IMR-90 (cell line): ENCODE measurements at places on chromosomes 3 and 15.

GRCh38 chr15:101618076-101618475 lies 34.1 kb downstream of the TM2D3 start:
- H3K27ac ChIP-seq: no peak overlapping the region
- peaks cover 3% of the 10 kb centered on the region for H3K4me1 ChIP-seq
- no peaks in the 10 kb centered on the region; the same call in 1 of the 2 replicates for H3K27me3 ChIP-seq
- H3K36me3 ChIP-seq: no peaks in the 10 kb centered on the region
- H3K4me3 ChIP-seq: no peak overlapping the region

- no peak for DNase-seq
- no peak overlapping the region for H3K4me3 ChIP-seq
- H3K27me3 ChIP-seq: no peaks in the 10 kb centered on the region
- no peaks in the 10 kb centered on the region for H3K4me1 ChIP-seq
Measured at GRCh38 chr3:140726066-140726465, 48.2 kb downstream of the TRIM42 start.

DNA sequence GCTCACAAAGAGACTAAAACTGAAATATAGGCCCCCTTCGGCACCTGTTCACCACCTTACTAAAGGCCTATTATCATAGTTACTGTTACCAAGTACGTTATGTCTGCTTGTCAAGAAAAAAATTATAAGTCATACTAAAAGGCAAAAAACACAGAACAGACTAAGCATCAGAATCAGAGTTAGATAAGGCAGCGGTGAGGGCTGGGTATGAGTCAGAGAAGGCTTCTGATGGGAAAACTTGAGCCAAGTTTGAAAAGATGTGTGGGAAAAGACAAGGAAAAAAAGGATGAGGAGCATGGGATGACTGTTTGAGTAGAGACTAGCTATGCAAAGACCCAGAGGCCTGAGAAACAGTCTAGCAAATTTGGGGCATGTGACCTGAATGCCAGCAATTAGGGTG lies 387.2 kb upstream of the SGO1 start:
- H3K36me3 ChIP-seq: no peaks in the 10 kb centered on the region
- no peak overlapping the region for H3K27ac ChIP-seq
- H3K4me1 ChIP-seq: peaks cover 3% of the 10 kb centered on the region; the same call in 1 of the 2 replicates
- H3K27me3 ChIP-seq: no peaks in the 10 kb centered on the region

DNA sequence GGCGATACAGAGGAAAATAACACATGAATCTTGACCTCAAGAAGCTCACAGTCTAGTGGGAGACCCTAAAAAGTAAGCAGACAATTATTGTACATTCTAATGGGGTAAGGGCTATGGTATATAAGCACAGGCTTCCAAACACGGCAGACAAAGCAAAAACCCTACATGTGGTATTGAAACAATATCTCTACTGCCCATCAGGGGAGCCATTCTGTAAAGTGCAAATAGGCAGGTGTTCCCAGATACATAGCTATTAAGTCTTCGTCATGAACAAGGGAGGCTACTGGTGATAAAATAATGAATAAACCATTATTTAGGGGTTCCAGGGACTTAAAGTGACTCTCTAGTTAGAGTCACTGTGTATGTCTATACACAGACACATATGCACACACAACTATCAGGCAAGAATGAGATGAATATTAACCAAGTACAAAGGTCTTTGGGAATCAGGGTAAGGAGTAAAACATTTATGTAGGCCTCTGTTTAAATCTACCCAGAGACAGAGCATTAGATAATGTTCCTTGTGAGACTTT lies 38.7 kb upstream of the ASB14 start:
- no peak overlapping the region for H3K27ac ChIP-seq
- H3K4me1 ChIP-seq: no peaks in the 10 kb centered on the region
- no peaks in the 10 kb centered on the region for H3K27me3 ChIP-seq
- no peak for DNase-seq
- H3K4me3 ChIP-seq: no peak overlapping the region
- H3K36me3 ChIP-seq: no peaks in the 10 kb centered on the region

DNA sequence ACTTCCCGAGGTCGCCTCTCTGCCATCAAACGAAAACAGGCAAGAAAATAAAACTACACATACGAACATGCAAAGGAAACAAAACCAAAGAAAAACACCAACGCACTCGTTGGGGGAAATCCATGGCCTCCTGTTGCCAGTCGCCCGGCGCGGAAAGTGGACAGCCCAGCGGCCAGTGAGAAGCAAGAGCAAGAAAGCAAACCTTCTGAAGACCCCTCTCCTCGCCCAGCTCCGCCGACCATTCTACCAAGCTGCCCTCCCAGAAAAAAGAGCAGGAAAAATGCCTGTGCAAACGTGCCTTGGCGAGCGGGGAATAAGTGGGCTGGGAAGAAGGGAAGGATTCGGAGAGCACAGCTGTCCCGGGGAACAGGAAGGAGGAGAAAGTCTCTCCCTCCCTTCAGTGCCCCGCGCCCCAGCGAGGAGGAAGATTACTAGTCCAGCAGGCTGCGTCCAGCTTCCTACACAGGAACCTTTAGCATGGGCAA lies 802 bp upstream of the NECTIN3 start:
- H3K27me3 ChIP-seq: no peaks in the 10 kb centered on the region
- peak overlapping the region; percentile 99 for H3K27ac ChIP-seq
- H3K4me3 ChIP-seq: peak overlapping the region; percentile 83
- DNase-seq: no peak
- no peaks in the 10 kb centered on the region; the same call in 1 of the 2 replicates for H3K4me1 ChIP-seq

GRCh38 chr15:23538648-23539047 lies 26.8 kb upstream of the MKRN3 start:
- no peaks in the 10 kb centered on the region for H3K36me3 ChIP-seq
- no peaks in the 10 kb centered on the region for H3K4me1 ChIP-seq
- H3K27me3 ChIP-seq: no peaks in the 10 kb centered on the region
- no peak overlapping the region for H3K27ac ChIP-seq
- DNase-seq: no peak

- no peak overlapping the region for H3K4me3 ChIP-seq
- no peak overlapping the region for H3K27ac ChIP-seq
- H3K27me3 ChIP-seq: no peaks in the 10 kb centered on the region
- H3K4me1 ChIP-seq: peaks cover 18% of the 10 kb centered on the region
Measured at GRCh38 chr3:69811452-69812401, 72.5 kb downstream of the MITF start.

GRCh38 chr3:61948699-61949305 lies 387.4 kb downstream of the PTPRG start:
- H3K4me3 ChIP-seq: no peak overlapping the region
- no peaks in the 10 kb centered on the region for H3K4me1 ChIP-seq
- no peak overlapping the region for H3K27ac ChIP-seq
- H3K36me3 ChIP-seq: no peaks in the 10 kb centered on the region

DNA sequence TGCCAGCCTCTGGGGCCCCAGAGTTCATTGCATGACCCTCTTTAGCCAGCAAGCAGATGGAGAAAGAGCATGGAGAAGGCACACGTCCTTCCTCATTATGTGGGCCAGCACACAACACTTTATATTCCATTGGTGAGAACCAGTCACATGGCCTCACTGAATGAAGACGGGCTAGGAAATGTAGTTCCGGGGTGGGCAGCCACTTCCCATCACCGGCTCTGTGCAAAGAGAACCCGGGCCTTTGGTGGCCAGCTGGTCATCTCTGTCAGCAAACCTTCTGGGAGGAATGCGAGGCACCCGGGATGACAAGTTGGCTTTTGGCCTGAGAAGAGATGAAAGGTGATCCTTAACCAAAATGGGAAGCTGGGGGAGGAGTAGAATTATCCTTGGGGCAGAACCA lies 90.2 kb upstream of the VGLL4 start:
- no peaks in the 10 kb centered on the region for H3K36me3 ChIP-seq
- H3K27me3 ChIP-seq: peaks cover 34% of the 10 kb centered on the region
- no peak for DNase-seq

- H3K27me3 ChIP-seq: no peaks in the 10 kb centered on the region
- no peak overlapping the region for H3K4me3 ChIP-seq
- no peak for DNase-seq
- H3K4me1 ChIP-seq: no peaks in the 10 kb centered on the region
- no peak overlapping the region for H3K27ac ChIP-seq
- H3K36me3 ChIP-seq: no peaks in the 10 kb centered on the region
Measured at GRCh38 chr3:17972476-17972875, 230.0 kb upstream of the TBC1D5 start.

- no peak overlapping the region for H3K4me3 ChIP-seq
- DNase-seq: peak; percentile 61
- no peaks in the 10 kb centered on the region for H3K36me3 ChIP-seq
Measured at GRCh38 chr3:112734171-112734570, 93.2 kb upstream of the CCDC80 start.

DNA sequence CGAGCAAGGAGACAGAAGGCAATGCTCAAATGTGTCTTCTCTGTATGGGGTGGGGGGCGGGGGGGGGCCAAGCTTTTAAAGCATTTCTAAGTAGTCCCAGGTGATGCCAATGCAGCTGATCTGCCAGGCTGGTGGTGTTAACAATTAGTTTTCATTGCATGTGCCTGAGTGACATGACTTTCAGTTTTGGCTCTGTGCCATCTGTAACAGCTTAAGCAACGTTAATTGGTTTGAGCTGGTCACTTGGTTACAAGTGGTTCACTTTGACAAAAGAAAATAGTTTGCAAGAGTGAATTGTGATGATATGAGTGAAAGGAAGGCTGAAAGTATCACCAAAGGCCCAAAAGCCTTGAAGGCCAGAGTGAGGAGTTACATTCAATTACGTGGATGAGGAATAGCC lies 26.4 kb upstream of the LRIG1 start:
- no peak for DNase-seq
- no peaks in the 10 kb centered on the region for H3K36me3 ChIP-seq
- peaks cover 4% of the 10 kb centered on the region for H3K27me3 ChIP-seq
- H3K4me1 ChIP-seq: no peaks in the 10 kb centered on the region

DNA sequence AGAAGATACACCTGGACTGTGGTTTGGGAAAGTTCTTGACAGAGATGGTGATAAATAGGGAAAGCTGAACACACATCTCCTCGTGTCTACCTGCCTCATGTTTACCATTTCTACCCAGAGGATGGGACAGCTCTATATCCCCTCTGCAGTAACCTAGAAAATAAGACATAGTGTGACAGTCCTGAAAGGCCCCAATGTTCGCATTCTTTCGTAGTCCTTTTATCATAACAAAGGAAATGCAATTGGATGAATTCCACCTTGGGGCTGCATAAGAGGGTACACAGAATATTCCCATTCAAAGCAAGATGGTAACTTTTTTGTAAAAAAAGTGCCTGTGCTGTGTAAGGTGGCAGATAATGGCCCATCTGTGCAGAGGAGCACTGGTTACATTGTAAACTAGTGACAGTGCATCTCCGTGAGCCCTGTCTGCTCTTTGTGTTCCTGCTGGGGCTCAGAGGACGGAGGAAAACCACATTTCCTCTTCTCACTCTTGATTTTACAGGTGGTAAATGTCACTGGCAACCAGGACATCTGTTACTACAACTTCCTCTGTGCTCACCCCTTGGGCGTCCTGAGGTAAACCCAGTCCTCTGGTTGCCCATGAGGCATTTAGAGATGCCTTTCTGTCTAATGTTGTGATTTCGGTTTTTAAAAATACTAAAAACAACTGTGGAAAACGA lies 74.3 kb downstream of the SIDT1 start:
- peaks cover 18% of the 10 kb centered on the region for H3K27me3 ChIP-seq
- no peaks in the 10 kb centered on the region for H3K36me3 ChIP-seq
- peaks cover 3% of the 10 kb centered on the region; the same call in 1 of the 2 replicates for H3K4me1 ChIP-seq

DNA sequence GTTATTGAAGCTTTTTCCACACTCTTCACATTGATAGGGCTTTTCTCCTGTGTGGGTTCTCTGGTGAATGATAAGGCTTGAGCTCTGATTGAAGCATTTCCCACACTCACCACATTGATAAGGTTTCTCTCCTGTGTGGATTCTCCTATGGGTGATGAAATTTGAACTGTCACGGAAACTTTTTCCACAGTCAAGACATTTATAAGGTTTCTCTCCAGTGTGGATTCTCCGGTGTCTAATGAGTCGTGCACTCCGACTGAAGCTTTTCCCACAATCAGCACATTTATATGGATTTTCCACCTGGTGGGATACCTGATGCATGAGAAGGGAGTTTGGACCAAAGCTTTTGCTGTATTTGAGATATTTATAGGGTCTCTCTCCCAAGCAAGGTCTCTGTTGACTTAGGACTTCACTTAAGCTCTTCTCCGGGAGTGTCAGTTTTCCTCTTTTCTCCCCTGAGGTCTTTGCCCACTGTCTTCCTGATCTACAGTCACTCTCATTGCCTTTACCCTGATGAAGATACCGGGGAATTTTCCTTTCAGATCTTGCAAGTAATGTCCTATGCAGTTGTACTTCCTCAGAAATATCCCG lies 9.4 kb downstream of the ZSCAN29 start:
- no peak overlapping the region for H3K4me3 ChIP-seq
- DNase-seq: no peak
- H3K27me3 ChIP-seq: no peaks in the 10 kb centered on the region
- no peaks in the 10 kb centered on the region for H3K4me1 ChIP-seq

DNA sequence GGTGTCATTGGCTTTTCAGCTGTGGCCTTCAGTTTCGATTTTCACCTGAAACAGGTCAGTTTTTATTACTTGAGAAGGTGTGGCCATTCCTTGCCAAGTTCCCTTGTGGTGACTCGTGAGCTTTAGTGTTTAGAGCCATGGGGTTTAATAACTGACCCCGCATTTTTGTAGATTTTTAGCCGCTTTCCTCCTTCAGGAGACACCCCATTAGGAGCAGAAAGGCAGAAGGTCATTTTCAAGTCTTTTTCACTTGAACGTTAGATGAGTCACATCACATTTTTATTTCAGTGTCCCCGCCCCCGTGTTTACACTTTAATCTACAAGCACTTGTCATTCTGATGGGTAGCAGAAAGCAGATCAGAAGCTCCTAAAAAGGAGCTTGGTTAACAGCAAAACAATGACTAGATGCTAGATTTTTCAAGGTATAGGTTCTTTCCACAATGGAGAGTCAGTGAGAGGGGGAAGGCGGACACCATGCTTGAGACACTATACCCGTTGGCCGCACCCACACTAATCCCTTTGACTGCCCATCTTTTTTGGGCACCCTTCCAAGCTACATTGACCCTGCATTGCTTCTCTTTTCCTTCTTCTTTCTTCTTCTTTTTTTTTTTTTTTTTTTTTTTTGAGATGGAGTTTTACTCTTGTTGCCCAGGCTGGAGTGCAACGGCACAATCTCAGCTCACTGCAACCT lies 132.7 kb downstream of the GHSR start:
- peak; percentile 85 for DNase-seq
- H3K36me3 ChIP-seq: peaks cover 38% of the 10 kb centered on the region
- peak overlapping the region; percentile 74 for H3K27ac ChIP-seq
- peaks cover 36% of the 10 kb centered on the region for H3K4me1 ChIP-seq

DNA sequence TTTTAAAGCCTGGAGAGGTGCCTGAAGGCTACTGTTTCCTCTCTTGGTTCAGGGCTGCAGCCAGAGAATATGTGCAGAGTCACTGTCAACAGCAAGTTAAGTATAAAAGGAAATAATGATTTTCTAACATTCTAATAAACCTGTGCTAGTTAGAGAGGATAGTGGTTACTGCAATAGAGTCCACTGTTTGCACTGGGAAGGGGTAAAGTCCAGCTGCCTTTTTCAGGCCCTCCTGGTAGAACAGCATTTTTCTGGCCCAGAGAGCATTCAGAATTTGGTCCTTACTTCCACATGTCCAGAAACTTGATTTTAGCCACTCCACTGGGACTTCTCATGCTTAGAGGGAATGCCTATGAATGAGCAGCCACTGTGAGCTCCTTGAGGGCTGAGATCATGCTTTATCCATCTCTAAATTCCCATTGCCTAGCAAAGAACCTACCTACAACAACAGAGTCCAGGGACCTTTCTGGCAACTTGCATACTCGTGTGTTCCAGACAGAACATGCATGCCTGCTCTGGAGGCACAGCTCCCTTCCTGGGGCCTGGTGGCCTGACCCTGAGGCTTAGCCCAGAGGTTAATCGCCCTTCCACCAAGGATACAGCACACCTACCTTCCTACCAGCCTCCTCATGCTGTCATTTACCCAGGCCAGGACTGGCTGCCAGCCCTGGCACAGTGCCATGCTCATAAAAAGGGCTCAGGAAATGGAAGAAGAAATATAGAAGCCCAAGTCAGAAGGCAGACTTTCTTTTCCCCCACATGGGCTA lies 50.3 kb upstream of the ATP13A3 start:
- 0 out of 2 replicates have a peak overlapping the region, but pooled peaks have one; percentile 4 for H3K27ac ChIP-seq
- H3K4me1 ChIP-seq: peaks cover 11% of the 10 kb centered on the region
- H3K4me3 ChIP-seq: no peak overlapping the region
- H3K36me3 ChIP-seq: no peaks in the 10 kb centered on the region
